ENCODE measurements at places on chromosomes 4 and X.

DNA sequence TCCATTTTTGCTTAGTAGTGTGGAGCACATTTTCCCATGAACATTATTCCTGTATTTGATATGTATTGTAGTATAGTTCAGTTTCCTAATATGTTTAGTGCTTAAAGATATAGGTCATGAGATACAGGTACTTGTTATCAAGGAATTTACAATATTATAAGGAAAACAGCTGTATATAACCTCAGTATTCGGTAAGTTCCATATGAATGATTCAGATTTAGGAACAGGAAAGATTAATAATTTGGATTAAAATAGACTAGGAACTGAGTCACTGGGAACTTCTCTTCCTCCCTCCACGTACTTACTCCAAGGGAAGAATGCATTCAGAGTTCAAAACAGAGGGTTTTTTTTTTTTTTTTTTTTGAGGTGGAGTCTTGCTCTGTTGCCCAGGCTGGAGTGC, 20.0 kb downstream of the DIAPH2 start:
- DNase-seq = no peak

GRCh38 chr4:113445286-113445685, 316.3 kb downstream of the CAMK2D start:
- no peak for DNase-seq

DNA sequence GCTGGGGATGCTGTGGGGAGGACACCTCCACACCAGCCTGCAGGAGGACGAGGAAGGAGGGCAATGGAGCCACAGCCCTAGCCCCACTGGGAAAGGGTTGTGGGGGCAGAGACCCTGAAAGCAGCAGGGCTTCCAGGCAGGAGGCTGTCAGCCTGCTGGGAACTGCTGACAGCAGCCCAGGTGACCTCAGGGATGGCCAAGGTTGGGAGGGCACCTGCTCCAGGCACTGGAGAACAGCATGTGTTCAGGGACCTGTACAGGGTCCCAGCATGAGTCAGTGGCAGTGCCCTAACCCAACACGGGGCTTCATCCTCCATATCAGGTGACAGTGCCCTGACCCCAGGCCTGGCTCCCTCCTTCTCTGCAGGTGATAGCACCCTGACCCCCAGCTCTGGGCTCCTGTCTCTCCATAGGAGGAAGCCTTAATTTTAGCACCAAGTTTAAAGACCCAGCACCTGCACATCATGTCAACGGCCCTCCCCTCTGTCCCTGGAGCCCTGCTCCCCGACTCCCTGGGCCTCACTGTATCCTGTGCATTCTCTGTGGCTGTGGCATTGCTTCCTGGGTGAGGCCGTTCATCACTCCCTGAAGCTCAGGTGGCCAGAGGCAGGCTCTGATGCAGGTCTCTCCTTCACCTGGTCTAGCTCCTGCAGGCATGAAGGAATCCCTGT, 66.3 kb downstream of the CRMP1 start:
- no peak for DNase-seq

- no peak for DNase-seq
Observed at GRCh38 chr4:181507180-181507835, 735.9 kb upstream of the TENM3 start.

GRCh38 chr4:181345931-181346330, 897.3 kb upstream of the TENM3 start:
- no peak for DNase-seq
